Epithelial cell of prostate (primary cell): ENCODE measurements at places on chromosomes 6 and 20.

DNA sequence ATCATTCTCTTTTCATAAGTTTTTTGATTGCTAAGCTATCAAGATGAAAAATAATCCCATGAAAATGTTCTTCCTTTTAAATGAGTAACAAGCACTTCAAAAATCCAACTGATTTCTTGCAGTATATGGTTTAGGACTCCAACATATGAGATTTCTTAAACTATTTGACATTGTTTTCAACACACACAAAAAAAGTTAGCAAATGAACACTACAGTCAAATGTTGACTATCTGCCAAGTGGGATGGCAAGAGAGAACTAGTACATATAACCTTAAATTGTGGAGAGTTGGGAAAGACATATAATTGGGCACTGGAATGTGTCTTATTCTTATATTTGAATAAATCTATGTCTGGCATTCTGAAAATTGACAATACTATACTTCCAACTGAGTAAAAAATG lies 15.6 kb downstream of the COL21A1 start:
- DNase-seq, result no peak

DNA sequence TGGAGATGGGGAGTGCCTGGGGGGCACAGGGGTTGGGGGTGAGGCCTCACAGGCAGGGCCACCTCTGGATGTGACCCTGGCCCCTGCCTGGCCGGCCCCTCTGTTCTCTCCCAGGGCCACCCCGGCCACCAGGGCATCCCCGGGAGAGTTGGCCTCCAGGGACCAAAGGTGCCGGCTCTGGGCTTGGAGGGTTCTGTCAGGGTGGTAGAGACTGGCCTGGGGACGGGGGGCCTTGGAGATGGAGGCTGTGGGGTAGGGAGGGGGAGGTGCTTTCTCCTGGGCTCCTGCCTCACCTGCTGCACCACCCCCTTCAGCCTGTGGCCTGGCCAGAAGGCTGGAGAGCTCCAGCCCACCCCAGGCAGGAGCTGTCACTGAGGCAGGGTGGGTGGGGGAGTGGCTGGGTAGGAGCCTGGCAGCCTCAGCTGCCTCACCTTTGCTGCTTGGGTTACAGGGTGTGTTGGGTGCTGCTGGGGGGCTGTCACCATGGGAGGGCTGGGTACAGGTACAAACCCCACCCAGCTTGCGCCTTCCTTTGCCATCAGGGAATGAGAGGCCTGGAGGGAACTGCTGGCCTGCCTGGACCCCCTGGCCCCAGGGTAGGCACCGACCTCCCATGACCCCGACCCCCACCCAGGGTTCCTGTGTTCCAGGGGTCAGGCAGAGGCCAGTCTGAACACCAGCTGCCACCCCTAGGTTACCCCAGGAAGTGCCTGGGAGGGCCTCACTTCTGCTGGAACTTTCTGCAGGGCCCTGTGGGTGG lies 32.7 kb downstream of the COL20A1 start:
- DNase-seq, result no peak

DNA sequence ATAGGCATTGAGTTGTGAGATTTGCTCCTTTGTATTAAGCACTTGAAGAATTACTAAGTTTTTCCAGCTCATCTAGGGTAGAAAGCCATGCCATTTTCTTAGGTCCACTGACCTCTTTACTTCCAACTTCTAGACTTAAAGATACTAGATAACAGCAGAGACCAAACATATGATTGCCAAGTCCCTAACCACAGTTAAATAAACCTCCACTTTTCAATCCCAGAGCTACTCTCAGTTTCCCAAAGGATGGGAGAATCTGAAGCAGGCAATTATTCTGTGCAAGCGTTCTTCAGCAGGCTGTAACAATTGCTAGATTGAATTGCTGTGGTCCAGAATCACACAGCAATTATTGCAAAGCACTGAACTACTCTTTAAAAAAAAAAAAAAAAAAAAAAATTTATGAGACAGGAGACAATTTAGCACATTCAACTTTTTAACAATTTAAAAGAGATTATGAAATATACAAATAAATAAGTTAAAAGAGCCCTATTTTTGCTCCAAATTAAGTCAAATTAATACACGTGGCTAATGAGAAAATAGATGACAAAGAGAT lies 104.0 kb upstream of the PRSS16 start:
- no peak for DNase-seq

DNA sequence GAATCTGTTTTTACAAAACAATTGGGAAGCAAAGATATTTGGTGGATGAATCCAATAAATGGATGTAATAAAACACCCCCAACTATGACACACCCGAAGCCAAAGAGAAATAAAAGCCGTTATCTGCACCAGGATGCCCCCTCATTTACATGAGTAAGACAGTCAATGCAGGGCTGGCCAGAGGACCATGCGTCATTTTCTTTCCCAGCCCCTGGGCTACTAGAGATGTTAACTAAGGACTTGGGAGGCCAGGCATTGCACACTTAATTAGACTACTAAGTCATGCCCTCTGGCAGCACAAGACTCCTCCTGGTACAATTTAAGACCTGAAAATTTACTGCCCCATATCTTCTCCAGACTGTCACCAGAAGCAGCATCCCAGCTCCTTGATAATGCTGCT lies 3.2 kb downstream of the LEMD2 start:
- no peak for DNase-seq

- DNase-seq, result no peak
Observed at GRCh38 chr6:154319231-154319858, 37.3 kb downstream of the IPCEF1 start.

DNA sequence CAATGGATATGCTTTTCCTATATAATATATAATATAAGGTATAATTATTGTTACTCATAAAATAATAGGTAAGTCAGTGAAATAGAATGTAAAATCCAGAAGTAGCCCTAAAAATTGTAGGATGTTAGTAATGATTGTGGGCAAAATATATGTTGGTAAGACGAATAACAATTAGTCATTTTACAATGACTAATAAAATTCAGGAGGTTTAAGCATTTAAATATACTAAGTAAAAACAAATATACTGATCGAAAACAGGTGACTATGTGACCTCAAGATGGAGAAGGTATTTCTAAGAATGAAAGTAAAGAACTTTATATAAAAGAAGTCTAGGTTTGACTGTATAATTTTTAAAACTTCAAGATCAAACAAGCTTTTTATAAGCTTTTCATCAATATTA lies 28.9 kb downstream of the FUCA2 start:
- no peak for DNase-seq

DNA sequence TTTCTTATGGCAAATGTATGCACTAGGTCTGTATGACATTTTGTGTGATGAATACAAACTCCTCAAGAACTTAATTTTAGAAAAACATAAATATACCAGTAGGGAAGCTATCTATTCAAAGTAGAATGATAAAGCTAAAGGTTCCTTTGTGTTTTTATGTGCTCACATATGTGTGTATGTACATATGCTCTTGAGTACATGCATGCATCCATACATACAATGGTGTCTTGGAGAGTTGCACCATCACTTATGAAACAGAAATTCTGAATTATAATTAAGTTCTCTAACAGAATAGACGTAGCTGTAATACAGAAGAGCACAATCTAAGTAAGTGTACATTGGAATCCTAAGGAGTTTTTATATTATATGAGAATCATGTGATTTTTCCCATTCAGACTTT lies 2.3 kb downstream of the NKAIN2 start:
- DNase-seq, result no peak

DNA sequence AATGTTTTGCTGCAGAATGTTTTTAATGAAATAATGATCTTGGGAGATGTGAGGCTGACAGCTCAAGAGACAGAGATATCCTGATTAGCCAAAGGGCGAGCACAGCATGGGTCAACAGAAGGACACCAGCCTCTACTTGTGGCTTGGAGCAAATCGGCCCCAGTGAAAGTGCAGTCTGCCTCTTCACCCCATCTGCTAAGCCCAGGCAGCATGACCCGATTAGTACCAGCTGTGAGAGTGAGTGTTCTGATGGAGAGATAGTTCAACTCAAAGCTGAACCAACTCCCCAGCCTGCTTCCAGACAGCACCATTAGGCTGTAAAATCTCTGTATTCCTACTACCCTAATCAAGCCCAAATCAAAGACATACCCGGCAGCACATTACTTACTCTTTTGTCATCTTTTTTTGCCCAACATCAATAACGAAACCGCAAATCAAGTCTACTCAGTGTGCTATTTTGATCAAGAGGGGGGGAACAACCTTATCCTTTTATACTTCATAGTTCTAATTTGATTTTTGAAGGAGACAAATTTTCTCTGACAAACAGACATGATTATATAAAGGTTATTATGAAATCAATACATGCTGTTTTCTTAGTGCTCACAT lies 514.1 kb upstream of the NRSN1 start:
- no peak for DNase-seq

GRCh38 chr20:62707921-62708521 lies 615 bp upstream of the NTSR1 start:
- no peak for DNase-seq

- DNase-seq, result no peak
Observed at GRCh38 chr6:158249340-158249836, 62.9 kb upstream of the TULP4 start.

DNA sequence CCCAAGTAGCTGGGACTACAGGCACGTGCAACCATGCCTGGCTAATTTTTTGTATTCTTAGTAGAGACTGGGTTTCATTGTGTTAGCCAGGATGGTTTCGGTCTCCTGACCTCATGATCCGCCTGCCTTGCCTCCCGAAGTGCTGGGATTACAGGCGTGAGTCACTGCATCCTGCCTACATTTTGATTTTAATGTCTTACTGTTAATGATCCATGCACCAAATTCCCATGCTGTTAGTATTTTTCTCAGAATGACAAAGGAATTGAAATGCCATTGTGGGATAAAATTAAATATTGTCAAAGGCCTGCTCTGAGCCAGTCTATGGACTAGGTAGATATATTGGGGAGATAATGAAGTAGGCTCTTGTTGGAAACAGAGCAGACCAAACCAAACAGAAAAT lies 28.2 kb downstream of the CBFA2T2 start:
- peak; percentile 39 for DNase-seq

DNA sequence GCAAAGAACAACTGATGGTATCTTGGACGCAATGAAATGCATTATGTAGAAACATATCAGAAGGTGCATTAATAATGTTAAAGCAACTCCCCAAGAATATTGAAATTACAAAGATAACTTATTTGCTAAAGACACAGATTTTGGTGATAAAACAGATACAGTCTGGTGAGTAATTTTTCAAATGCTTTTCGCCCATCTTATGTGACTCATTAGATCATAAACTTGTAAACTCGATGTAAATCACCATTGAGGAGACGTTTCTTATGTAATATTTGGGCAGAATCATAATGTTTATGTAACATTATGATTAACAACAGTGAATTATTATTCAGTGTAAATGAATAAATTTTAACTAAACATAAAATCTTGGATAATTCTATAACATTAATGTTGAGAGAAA lies 608.1 kb downstream of the KIF16B start:
- DNase-seq, result no peak

DNA sequence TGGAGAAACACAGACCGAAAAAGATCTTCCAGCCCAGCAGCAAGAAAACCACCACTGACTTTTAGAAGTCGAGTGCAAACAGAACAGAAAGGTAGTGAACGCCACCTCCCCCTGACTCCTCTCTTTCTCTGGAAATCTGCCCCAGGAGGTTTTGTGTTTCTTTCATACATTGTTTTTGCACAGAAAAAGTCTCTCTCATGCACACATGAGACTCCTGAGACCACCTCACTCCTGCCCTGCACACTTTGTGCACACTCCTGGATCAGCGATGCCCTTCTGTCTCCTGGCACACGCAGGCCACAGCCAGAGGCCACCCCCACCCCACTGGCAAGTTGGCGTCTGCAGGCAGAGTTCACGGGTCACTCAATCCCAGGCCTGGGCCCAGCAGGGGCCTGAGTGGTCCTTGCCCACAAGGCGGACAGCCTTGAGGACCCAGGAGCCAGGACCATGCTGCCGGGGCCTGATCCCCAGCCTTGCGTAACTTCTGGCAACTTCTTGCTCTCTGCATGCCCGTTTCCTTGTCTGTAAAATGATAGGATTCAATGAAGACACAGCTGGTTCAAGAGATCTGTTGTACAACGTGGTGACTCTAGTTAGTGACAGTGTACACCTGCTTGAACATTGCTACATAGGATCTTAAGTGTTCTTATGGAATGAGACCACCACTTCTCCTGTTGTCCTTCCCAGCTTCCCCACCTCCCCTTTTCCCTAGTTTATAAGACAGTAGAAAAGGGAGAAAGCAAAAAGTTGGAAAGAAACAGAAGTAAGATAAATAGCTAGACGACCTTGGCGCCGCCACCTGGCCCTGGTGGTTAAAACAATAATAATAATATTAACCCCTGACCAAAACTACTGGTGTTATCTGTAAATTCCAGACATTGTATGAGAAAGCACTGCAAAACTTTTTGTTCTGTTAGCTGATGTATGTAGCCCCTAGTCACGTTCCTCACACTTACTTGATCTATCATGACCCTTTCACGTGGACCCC lies 30.2 kb upstream of the CST7 start:
- no peak for DNase-seq

DNA sequence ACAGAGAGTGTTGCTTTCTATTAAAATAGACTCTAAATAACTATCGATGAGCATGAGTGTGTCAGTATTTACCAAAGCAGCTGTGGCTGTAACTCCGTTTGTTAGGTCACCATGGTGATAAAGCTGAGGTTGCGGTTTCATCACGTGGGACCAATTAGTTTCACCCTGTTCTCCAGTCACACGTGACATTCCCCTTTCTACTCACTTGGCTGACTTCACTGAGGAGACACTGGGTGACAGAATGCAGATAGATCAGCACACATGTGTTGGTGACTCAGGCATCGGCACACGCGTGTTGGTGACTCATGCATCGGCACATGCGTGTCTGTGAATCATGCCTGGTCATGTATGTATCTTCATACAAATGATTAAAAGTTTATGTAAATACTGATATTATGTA lies 285.4 kb downstream of the THBS2 start:
- peak; percentile 60 for DNase-seq

DNA sequence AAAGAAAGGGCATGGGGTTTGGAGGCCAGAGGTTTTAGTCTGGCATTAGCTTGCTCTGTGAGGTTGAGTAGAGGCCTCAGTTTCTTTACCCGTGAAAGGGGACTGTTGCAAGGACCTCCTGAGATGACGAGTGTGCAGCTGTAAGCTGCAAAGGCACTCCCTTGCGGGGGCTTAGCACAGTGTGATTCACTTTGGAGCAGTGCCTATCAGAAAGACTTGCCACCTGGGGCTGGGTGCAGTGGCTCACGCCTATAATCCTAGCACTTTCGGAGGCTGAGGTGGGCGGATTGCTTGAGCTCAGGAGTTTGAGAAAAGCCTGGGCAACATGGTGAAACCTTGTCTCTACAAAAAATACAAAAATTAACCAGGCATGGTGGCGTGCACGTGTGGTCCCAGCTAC lies 7.5 kb upstream of the BAK1 start:
- no peak for DNase-seq
